ENCODE measurements at places on chromosomes 11 and 22.

DNA sequence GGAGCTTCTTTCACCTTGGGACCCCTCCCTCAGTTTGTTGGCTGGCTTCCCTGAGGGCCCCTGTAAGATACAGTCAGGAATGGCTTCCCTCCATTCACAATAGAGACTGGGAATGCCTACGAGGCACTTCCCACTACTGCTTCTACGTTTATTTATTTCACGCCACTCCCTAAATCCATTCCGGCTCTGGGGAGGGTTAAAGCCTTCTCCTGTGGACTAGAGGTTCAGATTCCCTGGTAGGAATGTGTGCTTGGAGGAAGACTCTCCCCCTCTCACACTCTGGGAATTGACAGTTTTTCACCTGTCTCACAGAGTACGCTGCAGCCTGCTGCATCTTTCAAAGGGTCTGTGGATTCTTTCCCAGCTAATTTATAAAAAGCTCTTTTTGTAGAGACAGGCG is 3.3 kb upstream of the NUCB2 start:
- no peak for DNase-seq

- DNase-seq, result no peak
Observed at GRCh38 chr11:47377571-47378009, 757 bp downstream of the SPI1 start.

- DNase-seq, result no peak
Observed at GRCh38 chr22:19864538-19865106, 9.9 kb upstream of the GNB1L start.

- no peak for DNase-seq
Observed at GRCh38 chr11:120135838-120136237, 2.1 kb downstream of the TRIM29 start.

GRCh38 chr11:26930518-26931247 is 63.2 kb upstream of the FIBIN start:
- no peak for DNase-seq

DNA sequence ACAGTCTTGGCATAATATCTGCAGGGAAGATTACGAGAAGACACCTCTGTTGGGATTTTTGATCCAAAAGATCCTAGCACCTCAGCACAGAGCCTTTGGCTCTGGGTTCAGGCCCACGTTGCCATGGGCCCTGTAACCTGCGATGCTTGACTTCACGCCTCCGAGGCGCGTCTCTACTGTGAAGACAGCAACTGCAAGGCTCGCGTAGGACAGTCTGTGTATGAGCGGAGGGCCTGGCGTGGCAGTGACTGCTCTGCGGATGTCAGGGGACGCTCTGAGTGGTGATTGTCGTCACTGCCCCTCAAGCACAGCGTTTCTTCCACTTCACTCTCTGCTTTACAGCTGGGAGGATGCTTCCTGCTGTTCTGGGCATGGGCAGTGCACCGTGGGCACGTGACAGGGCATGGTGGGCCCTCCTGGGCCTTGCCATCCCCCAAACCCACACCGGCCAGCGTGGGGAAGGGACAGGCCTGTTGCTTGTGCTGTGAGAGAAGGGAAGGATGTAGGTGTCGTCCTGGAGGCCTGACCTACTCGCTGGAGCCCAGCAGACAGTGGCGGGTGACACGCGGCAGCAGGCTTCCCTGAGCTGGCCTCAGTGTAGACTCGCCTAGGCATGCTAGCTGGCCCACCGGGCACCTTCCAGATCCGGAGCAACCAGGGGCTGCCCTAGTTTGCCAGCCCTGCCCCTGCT is 26.5 kb downstream of the GLB1L2 start:
- no peak for DNase-seq

DNA sequence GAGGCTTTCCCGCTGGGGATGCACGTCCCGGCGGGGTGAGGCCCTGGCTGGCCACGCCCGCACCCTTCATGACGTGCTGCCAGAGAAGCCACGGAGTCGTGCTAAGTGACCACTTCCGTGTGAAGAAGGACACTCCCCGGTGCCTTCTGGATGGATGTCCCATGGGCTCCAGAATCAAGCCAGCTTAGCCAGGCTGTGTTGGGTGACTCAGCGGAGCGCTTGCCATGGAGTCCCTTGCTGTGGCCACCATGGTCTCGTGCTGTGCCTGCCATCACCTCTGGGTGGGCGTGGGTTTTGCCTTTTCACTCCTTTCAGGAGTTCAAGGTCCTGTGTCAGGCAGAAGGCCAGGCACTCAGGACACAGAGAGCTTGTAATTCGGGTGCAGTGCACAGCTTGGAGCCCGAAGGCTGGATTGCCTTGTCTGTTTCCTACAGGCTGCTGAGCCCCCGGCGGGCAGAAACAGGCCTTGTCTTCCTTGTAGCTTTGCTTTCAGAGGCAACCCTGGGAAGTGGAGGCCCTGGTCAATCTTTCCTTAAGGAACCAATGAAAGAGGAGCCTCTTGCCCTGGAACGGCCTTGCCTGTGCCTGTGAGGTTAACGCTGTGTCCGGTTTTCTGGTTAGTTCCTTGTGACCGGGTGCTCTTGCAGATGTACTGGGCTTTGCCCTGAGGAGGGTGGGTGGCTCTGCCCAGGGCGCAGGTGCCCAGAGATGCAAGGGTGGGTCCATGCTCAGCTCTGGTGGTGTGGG is 268.6 kb downstream of the TBC1D22A start:
- DNase-seq, result no peak

DNA sequence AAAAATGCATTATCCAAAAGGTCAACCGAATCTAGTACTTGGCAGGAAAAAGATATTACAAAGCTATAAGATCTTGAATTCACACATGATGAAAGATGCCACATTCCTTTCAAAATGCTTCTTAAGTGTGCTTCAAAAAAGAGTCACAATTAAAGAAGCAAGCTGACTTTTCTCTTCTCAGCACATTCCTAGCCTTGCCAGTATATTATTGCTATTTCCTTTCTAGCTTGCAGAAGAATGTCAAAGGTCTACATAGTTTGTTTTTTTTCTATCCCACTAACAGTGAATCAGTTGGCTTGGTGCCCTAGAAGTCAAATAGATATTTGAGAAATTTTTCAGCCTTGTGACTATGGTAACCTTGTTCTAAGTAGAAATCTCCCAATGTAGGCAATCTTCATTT is 56.8 kb downstream of the GUCY1A2 start:
- no peak for DNase-seq

DNA sequence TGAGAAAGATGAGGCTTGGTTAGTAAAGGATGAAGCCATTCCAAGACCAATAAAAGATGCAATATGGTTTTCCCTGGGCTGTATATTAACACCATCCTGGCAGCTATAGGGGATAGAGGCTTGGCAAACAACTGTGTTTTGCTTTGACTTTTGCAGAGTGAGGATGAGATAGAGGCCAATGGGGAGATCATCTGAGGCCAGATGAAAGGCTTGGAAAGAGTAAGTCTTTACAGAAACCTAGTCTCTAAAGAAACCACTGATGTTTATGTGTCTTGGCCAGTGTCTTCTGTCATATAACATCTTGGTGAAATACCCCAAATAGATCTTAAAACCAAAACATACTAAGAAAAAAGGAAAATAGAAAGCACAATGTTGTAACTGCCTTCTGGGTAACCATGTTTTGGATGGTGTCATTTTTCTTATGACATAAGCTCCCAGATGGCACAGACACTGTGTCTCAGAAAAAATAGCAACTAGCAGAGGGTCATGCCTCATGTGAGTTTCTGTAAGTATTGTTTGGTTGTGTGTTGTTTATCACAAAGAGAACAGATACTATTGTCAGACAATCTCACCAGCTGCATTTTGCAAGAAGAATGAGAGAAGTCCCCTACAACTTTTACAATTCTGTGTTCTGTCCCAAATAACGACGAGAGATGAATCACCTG is 305.4 kb downstream of the ST3GAL4 start:
- no peak for DNase-seq

DNA sequence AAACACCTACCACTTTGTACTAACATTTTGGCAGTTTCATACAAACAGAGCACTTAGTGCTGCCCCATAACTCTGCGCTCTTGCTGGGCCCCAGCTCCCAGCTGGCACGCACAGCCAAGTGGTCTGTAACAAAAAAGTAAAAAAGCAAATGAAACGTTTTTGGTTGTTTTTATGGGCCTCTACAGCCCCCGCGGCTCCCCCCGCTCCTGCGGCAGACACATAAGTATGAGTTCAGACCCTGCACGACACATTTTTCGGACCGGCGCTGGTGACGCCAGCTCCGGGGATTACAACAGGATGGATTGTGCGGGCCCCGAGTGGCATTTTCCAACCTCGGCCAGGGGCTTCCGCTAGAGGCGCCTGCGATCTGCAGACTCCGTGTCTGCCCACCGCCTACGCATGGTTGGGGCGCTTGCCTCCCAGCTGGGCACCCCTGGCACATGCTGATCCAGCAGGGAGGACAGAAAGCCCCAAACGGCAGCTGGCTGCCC is 418.2 kb downstream of the SOX6 start:
- no peak for DNase-seq

GRCh38 chr11:115649461-115649860 is 145.2 kb upstream of the CADM1 start:
- no peak for DNase-seq

GRCh38 chr11:119741369-119742262 is 12.6 kb upstream of the NECTIN1 start:
- peak; percentile 44 for DNase-seq

DNA sequence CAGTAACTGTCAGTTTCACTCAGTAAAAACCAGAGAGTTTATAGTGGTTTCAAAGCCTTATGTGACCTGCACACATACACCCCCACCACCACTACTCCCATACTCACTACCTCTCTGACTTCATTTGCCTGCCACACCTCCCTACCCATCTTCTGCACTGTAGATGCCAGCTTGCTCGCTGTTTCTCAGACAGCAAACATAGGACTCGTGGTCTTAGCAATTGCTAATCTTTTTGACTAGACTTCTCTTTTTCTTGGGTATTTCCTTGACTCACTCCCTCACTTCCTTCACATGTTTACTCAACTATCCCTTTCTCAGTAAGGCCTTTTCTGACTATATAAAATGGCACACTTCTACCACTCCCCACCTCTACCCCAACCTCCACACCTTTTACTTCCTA is 27.8 kb downstream of the CEP295 start:
- no peak for DNase-seq
